ENCODE measurements at places on chromosomes 12 and 14. TPM values are rescaled to one million over a fixed set of nuclear protein-coding genes. Genes with fewer than 3 reads are reported as not detected.

- DNase-seq, result no peak
- H3K27me3 ChIP-seq, result no peaks in the 10 kb centered on the region
- H3K4me1 ChIP-seq, result peaks cover 4% of the 10 kb centered on the region
- H3K4me3 ChIP-seq, result no peak overlapping the region
- H3K36me3 ChIP-seq, result no peaks in the 10 kb centered on the region
- no peak overlapping the region for H3K27ac ChIP-seq
These were observed 70.6 kb downstream of the IFT43 start for GRCh38 chr14:76056128-76056527.

- no peaks in the 10 kb centered on the region for H3K4me1 ChIP-seq
- H3K27ac ChIP-seq, result no peak overlapping the region
- no peaks in the 10 kb centered on the region for H3K36me3 ChIP-seq
- H3K27me3 ChIP-seq, result no peaks in the 10 kb centered on the region
These were observed 23.4 kb downstream of the TSPAN8 start for GRCh38 chr12:71134405-71134804.

- no peak overlapping the region for H3K4me3 ChIP-seq
- no peak overlapping the region for H3K27ac ChIP-seq
- no peak for DNase-seq
These were observed 309.6 kb downstream of the TMTC2 start for GRCh38 chr12:82996168-82996812.

DNA sequence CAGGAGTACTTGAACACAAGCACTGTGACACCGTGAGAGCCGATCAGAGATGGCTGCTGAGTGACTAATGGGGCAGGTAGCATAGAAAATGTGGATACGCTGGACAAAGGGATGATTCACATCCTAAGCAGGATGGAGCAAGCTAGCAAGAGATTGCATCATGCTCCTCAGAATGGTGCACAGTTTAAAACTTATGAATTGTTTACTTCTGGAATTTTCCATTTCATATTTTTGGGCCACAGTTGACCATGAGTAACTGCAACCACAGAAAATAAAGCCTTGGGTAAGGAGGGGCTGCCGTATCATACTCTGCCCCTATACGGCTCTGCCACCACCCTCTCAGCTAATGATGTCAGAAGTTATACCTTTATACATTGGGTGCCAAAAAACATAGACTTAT is 23.3 kb upstream of the MARK3 start:
- no peaks in the 10 kb centered on the region for H3K27me3 ChIP-seq
- DNase-seq, result no peak
- no peak overlapping the region for H3K4me3 ChIP-seq
- H3K36me3 ChIP-seq, result no peaks in the 10 kb centered on the region
- no peak overlapping the region for H3K27ac ChIP-seq
- H3K4me1 ChIP-seq, result no peaks in the 10 kb centered on the region

GRCh38 chr14:74977164-74977900 is 21.9 kb upstream of the PGF start:
- peaks cover 5% of the 10 kb centered on the region for H3K4me1 ChIP-seq
- no peaks in the 10 kb centered on the region for H3K36me3 ChIP-seq
- no peaks in the 10 kb centered on the region for H3K27me3 ChIP-seq
- H3K4me3 ChIP-seq, result no peak overlapping the region
- no peak for DNase-seq
- H3K27ac ChIP-seq, result no peak overlapping the region

- H3K27ac ChIP-seq, result no peak overlapping the region
- no peak for DNase-seq
- no peaks in the 10 kb centered on the region for H3K27me3 ChIP-seq
These were observed 62.5 kb upstream of the FKBP4 start for GRCh38 chr12:2732290-2732689.

GRCh38 chr12:12538535-12538934 is 24.1 kb downstream of the DUSP16 start:
- no peak overlapping the region for H3K4me3 ChIP-seq
- no peak for DNase-seq
- no peaks in the 10 kb centered on the region for H3K27me3 ChIP-seq
- H3K27ac ChIP-seq, result no peak overlapping the region
- H3K36me3 ChIP-seq, result no peaks in the 10 kb centered on the region

DNA sequence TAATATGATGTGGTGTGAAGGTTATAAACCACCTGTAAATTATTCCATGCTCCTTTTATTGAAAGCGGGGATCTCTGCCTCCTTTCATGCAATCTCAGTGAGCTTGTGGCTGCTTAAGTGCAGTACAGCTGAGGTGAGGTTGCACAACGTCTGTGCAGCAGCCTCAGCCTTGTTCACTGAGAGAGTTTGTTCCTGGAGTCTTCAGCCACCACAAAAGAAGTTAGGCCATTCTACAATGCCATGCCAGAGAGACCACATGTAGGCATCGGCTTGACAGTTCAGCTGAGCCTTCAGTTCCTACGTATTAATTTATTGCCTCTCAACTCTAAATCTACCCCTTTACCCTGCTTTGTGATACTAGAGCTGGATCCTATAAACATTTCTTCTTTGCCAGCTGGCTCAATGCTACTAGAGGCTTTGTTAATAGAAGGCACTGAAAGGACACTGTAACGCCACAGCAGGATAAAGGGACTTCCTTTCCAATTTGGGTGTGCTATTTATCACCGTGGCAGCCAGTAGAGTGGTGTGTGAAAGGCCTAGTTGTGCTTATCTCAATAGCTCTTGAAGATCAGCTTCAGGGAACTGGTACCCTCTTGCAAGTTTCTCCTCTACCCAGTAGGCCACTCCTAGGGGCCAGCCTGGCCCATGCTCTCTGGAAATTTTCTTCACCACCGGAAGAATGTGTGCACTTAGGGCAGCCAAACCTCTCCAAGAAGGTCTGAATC is 337.7 kb downstream of the IPO8 start:
- no peaks in the 10 kb centered on the region for H3K4me1 ChIP-seq
- no peak overlapping the region for H3K27ac ChIP-seq
- no peak overlapping the region for H3K4me3 ChIP-seq
- no peaks in the 10 kb centered on the region for H3K27me3 ChIP-seq
- H3K36me3 ChIP-seq, result no peaks in the 10 kb centered on the region

DNA sequence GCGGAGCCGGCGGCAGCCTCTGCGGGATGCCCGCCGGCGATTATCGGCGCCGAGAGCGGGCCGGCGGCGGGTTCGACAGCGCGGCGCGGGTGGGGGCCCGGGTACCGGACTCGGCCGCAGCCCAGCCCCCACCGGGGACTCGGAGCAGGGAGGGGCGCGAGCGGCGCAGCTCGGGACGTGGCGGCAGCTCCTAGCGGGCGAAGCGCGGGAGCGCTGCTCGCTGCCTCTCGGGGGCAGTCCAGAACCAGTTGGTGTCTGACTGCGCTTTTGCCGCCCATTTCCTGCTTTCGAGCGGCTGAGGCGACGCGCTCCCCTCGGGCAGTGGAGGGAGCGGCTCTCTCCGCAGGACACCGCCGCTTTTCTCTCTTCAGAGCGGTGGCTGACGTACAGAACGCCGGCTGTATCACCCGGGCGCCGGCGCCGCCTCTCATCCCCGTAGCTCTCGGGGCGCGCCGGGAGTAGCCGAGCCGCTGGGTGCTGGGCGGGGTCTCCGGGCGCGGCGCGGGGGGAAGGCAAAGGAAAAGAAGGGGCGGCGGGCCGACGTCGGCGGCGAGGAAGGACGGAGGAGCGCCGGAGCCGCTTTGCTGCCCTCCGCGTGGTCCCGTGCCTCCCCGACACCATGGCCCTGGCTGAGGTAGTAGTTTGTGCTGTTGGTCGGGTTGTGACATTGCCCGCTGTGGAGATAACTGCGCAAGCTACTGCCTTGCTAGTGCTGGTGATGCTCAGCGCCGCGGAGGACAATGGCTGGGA is 136.6 kb downstream of the MON2 start:
- no peaks in the 10 kb centered on the region for H3K27me3 ChIP-seq
- peaks cover 3% of the 10 kb centered on the region for H3K4me1 ChIP-seq
- no peaks in the 10 kb centered on the region for H3K36me3 ChIP-seq

DNA sequence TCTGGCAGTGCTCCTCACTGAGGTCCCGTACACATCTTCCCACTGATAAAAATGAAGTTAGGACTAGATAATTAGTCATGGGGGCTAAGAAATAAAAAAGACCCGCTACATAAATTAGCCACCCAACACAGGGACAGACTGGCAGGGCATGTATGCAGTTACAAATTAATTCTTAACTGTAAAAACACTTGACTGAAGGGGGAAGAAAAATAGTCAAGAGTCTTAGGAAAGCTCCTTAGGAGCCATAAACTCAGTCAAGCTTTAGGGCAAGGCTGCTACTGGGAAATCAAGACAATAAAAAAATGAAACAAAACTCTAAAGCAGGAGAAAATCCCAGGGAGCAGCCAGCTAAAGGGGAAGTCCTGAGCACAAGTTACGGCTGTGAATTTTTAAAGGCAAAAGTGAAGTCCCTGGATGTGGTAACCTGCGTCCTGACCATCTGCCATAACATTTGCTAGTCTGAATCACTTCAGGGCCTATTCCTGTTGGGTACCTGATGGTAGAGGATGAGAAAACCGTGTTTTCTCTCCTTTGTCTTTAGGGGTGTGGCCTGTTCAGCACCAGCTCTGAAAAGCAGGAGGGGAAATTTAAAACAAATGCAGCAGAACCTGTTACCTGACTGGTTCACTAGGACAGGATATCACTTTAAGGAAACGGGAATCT is 7.5 kb upstream of the NPFF start:
- H3K27ac ChIP-seq, result no peak overlapping the region
- no peak for DNase-seq
- no peaks in the 10 kb centered on the region for H3K27me3 ChIP-seq
- H3K4me3 ChIP-seq, result no peak overlapping the region
- H3K36me3 ChIP-seq, result no peaks in the 10 kb centered on the region

The TAS2R8 gene
- not detected for total RNA-seq

The HOXC9 gene
- total RNA-seq, result not detected

The ADAM21 gene
- not detected for total RNA-seq

The C12orf50 gene
- not detected for total RNA-seq

The SETD1B gene
- 17.7 TPM for total RNA-seq

Data from H1 (cell line).